ENCODE measurements at places on chromosomes 5 and 9. TPM values are rescaled to one million over a fixed set of nuclear protein-coding genes. Genes with fewer than 3 reads are reported as not detected.

OGN gene
- total RNA-seq = not detected

DNA sequence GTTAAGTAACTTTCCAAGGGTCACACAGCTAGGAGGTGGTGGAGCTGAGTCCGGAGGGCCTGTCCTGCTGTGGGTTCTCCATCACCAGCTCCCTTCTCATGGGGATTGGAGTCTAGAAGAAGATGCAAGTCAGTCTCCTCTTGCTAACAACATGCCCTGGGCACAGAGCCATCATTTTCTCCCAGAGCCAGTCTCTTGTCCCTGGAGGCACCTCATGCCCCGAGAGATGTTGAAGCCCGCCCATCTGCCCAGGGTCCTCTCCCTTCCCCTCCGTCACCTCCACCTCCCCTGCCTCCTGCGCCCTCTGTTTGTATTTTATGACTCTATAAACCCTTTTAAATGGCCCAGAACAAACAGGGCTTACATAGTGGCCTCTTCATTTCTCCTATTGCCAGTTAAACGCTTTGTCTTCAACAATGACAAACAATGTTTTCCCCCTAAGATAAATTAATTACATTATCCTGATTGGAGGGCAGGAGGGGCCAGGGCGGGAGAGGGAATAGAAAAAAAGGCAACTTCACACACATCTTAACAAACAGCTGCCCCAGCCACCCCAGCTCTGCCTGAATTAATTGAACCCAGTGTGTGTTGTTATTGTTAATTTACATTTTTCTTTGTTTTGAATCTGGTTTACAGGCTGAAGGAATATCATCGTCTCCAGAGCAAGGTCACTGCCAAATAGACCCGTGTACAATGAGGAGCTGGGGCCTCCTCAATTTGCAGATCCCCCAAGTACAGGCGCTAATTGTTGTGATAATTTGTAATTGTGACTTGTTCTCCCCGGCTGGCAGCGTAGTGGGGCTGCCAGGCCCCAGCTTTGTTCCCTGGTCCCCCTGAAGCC, 55.8 kb downstream of the ASS1 start:
- DNase-seq = no peak

DNA sequence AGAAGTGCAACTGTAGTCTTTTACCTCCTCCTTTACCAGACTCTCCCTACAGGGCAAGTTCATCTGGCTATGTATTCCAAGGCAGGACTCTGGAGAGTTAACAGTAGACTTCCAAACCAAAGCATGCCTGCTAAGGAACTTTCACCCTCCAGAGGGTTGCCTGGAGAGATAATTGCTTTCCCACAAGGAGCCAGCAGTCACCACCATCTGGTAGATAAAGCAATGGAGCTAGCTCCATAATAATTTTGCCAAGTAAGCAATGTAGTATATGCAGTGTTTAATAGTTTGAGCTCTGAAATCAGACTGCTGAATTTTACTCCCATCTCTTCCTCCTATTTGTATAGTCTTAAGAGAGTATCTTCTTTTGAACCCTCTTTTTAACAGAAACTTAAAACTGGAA, 566.8 kb upstream of the PTGER4 start:
- no peak for DNase-seq

C9orf153 gene
- total RNA-seq = not detected

DNA sequence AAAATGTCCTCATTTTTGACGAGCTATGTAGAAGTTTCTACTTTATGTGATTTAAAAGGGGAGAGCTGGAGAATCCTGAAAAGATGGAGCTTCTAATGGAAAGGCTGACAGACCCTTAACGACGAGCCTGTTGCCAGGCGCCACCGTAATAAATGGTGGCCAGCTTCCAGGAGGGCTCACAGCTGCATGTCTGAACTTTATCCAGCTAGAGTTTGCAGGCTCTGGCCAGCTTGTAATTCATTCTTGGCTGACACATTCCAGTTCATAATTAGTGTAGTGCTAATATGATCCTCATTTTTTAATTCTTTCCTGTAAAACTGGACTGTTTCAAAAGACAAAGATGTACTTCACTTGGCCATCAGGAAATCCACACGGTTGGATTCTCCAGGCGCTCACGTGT, 246.7 kb downstream of the GAS1 start:
- DNase-seq = no peak
